ENCODE measurements at places on chromosomes 1 and 21. TPM values are rescaled to one million over a fixed set of nuclear protein-coding genes. Genes with fewer than 3 reads are reported as not detected.

The RAB42 gene
- total RNA-seq, result 5.7 TPM

The ANP32E gene
- 18.8 TPM for total RNA-seq

The MAP1LC3C gene
- total RNA-seq, result 5.7 TPM

The NAXE gene
- total RNA-seq, result 27.1 TPM

The CGN gene
- total RNA-seq, result 0.52 TPM

The FCRL5 gene
- not detected for total RNA-seq

The UQCRHL gene
- 4.7 TPM for total RNA-seq

The CNR2 gene
- under 0.01 TPM for total RNA-seq

The PDE9A gene
- 1.6 TPM for total RNA-seq

The CIART gene
- 2.1 TPM for total RNA-seq

The NPHS2 gene
- not detected for total RNA-seq

The VAMP3 gene
- 47.0 TPM for total RNA-seq

The RNU1-2 gene
- total RNA-seq, result under 0.01 TPM

The SPRR1A gene
- not detected for total RNA-seq

The SERINC2 gene
- 2.1 TPM for total RNA-seq

The GSTM5 gene
- total RNA-seq, result 11.5 TPM

The NR0B2 gene
- total RNA-seq, result not detected

The NUAK2 gene
- 1.0 TPM for total RNA-seq

The PBX1 gene
- 53.2 TPM for total RNA-seq

The ILDR2 gene
- 2.6 TPM for total RNA-seq

The KRTAP10-1 gene
- total RNA-seq, result not detected

The GPR37L1 gene
- under 0.01 TPM for total RNA-seq

The FASLG gene
- under 0.01 TPM for total RNA-seq

The FMO5 gene
- 1.0 TPM for total RNA-seq

The AKNAD1 gene
- under 0.01 TPM for total RNA-seq

The OLFML3 gene
- 86.1 TPM for total RNA-seq

The AK5 gene
- total RNA-seq, result 11.5 TPM

The CELA3B gene
- total RNA-seq, result not detected

The KIF14 gene
- 1.0 TPM for total RNA-seq

The CELA3A gene
- total RNA-seq, result not detected

The NES gene
- total RNA-seq, result 494 TPM

The IL10 gene
- total RNA-seq, result 1.6 TPM

The PTGS2 gene
- 1.0 TPM for total RNA-seq

The OPRD1 gene
- 0.52 TPM for total RNA-seq

The ASCL5 gene
- total RNA-seq, result not detected

The CNKSR1 gene
- total RNA-seq, result not detected

The LCE6A gene
- total RNA-seq, result not detected

The THEM5 gene
- total RNA-seq, result not detected

The KRTAP13-2 gene
- total RNA-seq, result not detected

The CYP2J2 gene
- 38.1 TPM for total RNA-seq

Data from skeletal muscle tissue (tissue), 5 donors.